Renal cortex interstitium (tissue), 15 donors: ENCODE measurements at places on chromosomes 11 and 22. TPM values are rescaled to one million over a fixed set of nuclear protein-coding genes. Genes with fewer than 3 reads are reported as not detected.

PLA2G3 gene
- polyA plus RNA-seq: 0.06 TPM

DNA sequence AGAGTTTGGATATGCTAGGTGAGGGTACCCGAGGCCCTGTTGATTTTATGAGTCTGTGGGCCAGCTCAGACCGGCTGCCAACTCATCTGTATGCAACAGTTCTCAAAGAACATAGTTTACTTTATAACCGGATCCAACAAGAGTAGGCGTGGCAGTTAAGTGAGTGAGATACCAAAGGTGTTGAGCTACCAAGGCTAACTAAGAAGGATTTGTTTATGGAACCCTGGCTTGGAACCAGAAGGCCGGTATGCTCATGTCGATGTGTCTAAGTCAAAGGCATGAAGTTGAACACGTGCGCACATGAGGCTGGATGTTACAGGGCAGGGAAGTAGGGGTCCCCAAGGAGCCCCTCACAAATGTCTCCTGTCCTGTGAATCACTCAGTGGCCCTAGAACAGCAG, at the start of gene KCNJ1:
Gene KCNJ1 (minus strand): TSS at position 20 of the 400 bp plus-strand sequence. CDS start 27,053 bp downstream, outside the sequence.
- no peak for DNase-seq

GRCh38 chr22:31394326-31394725, 5.1 kb upstream of the DRG1 start:
- no peak for DNase-seq

DNA sequence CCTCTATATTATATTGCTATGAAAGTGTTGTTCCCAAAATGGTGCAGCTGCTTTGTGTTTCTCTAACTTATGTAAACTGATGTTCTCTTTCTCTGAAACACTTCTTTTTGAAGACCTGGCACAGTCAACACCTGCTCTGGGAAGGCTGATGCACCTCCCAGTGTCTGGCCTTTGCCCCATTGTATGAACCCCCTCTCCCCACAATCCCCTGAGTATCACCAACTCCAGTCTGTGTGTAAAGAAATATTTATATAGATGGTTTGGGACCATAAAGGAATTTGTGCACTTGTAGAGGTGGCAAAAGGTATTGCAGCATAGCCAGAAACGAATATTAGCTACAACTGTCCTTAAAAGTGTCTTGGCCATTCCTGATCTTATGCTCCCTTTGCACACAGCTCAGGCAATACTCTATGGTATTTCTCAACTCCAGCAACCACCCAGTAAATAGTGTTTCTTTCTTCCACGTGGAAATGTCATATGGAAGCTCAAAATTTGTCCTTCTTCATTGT, 365.2 kb upstream of the DDI1 start:
- DNase-seq: no peak

DNA sequence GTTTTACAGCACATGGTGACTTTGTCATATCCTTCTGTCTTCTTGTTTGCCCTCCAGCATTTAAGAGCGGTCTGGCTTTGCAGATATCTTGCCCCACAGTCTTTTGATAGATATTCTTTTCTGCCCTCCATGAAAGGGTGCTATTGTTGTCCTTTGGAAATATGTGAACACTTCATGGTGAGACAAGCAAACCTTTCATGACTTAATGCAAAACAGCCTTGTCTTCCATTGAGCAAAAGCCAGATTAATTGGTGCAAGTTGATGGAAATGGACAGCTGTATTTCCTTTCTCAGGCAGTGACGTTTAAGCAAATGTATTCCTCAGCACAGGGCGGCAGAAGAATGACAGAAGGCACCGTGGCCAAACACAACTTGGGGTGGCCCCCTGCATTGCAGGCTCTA, 4.4 kb downstream of the DCPS start:
- DNase-seq: no peak

GRCh38 chr22:17159504-17159951, 451 bp upstream of the HDHD5 start:
- peak; percentile 41 for DNase-seq
